ENCODE measurements at places on chromosomes 4 and X.

DNA sequence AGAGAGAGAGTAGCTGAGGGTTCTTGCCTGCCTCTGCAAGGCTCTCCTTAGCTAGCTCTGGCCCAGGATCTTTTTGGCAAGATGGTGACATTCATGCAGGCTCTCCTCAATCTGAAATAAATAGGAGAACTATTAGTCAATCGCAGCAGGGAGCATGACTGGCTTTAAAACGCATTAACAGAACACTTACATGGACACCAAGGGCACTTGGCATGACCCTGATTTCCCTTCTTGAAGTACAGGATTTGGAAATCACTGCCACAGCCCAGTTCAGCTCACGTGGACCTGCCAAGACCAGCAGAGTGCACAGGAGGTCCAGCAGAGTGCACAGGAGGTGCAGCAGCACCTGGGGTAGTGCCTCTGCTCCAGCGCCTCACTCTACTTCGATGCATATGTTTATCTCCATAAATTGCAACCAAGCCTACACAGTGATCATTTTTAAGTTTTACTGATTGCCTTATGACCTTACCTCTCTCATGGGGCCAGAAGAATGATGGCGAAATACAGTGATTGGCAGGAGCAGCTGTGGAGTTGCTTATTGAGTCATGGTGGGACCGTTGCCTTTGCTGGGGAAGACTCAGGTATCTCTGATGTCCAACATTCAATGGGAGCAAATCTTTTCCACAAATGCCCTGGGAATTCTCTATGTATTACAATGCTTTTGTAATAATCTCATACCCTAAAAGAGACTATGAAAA is 122.4 kb downstream of the SYNPO2 start:
- no peak for DNase-seq

GRCh38 chr4:120960656-120961267 is 38.2 kb upstream of the PRDM5 start:
- DNase-seq = no peak

DNA sequence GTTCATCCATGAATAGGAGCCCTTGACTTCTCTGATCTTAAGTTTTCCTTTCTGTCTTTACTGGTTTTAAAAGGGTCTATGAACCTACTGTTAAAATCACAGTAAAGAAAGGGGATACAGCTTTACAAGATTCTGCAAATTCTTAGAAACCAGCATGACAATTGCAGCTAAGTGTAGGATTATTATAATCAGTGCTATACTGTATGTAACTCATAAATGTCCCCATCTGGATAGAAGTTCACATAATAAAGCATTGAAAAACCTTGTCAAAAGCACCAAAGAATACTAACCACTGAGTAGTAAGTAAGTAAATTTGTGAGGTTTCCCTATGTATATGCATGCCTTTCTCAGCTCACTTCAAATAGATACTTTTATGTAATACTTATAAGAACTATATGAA is 724.6 kb downstream of the CENPC start:
- DNase-seq = no peak

DNA sequence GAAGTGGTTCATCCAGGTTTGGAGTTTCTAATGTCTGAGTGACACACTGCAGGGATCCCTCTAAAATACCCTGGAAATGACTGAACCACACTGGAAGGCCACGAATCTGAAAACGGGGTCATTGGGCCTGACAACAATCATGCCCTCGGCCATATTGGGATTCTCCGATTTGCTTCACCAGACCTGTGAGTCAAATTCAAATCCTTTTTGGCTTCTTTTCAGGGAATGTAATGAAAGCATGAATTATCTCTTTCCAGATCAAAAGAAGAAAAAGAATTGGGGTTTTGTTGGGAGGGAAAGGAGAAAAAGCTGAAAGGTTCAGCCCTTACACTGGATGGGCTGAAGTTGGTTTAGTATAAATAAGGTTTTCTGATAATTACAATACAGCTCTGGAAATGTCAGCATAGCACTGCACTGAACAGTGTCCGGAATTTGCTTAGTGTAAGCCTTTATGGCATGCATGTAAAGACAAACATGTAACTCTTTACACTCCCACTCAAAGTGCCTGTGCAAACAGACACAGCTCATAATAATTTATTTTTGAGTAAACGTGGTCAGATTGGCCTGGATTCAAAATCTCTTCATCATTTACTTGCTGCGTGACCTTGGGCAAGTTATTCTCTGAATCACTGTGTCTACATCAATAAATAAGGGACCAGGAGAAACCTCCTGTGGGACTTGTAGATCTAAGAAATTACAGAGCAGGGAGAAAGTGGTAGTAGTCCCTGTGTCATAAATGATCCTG is 21.4 kb downstream of the CT47C1 start:
- peak; percentile 58 for DNase-seq

- DNase-seq = no peak
These were observed 50.1 kb upstream of the ACSL4 start for GRCh38 chrX:109782994-109783700.

GRCh38 chrX:5086388-5086787 is 1142.3 kb downstream of the NLGN4X start:
- no peak for DNase-seq

- no peak for DNase-seq
These were observed 2361.6 kb upstream of the AGA start for GRCh38 chr4:179803857-179804256.

DNA sequence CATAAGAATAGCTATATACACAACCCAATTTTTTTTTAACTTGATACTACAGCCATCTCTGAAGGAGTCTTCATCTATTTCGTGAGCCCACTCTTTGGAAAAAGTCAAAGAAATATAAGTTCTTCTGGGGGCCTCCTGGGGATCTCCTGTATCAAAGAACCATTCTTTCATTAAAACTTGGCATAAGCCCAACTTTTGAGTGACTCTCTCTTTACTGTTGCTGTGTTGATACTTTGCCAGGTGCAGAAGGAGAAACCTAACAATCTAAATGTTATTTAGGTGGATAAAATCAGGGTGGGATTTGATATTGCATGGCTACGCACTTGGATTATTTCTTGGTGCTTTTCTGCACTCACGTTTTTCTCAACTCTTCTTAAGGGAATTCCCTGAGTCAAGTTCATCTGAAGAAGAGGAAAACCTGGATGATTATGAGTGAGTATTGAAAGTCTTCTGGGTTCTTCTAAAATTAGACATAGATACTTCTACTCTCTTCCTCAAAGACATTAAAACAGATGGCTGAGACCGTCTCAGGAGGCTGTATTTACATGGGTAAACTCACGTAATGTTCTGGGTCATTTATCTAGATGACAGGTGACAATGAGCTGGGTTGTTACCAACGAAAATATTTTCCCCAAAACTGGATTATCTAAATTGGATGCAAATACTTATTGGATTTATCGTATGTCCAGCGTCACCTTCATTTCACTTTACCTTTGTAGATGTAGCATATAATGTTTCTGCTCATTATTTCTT is 25.2 kb downstream of the BMX start:
- DNase-seq = no peak

Data from LNCaP clone FGC (cell line).